ENCODE measurements at places on chromosomes 7 and 10.

GRCh38 chr7:5349005-5349380 lies 66.2 kb downstream of the SLC29A4 start:
- no peak for DNase-seq

DNA sequence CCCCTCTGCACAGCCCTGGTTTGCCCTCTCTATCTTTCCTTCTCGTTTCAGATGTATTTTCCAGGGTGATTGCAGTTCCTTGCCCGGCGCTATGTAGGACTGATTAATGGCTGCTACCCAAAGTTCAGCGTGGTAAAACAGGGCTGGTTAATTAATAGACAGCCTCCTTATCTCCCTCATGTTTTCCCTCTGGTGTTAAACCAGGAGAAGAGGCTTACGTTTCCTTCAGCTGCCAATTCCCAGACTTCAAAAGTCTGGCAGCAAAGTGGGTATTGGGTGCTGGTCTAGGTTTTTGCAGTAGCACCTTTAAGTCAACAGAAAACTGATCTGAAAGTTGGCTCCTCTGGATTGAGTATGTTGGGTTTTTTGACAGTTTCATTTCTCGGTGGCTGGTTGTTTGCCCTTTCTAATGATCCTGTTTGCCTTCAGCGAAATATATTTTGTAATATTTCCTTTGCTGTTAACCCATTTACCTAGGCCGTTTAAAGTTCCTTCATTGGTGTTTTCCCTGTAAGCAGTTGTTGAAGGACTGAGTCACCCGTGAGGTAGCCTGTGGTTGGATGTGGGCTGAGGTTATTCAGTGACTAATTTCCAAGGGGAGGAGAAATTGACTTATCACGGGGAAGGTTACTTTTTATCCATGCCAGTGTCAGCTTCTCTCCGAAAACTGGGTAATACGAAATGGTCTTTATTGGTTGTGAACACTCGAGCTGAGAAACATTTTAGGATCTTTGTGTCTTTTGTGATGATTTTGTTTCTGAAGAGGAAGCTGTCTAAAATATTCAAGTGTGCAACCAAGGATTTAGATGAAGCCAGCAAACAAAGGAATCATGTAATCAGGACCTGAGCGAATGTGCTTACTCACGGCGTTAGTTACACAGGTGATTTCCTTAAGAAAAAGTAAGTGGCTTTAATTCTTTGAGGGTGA lies 257.2 kb downstream of the KIAA1217 start:
- DNase-seq, result no peak

DNA sequence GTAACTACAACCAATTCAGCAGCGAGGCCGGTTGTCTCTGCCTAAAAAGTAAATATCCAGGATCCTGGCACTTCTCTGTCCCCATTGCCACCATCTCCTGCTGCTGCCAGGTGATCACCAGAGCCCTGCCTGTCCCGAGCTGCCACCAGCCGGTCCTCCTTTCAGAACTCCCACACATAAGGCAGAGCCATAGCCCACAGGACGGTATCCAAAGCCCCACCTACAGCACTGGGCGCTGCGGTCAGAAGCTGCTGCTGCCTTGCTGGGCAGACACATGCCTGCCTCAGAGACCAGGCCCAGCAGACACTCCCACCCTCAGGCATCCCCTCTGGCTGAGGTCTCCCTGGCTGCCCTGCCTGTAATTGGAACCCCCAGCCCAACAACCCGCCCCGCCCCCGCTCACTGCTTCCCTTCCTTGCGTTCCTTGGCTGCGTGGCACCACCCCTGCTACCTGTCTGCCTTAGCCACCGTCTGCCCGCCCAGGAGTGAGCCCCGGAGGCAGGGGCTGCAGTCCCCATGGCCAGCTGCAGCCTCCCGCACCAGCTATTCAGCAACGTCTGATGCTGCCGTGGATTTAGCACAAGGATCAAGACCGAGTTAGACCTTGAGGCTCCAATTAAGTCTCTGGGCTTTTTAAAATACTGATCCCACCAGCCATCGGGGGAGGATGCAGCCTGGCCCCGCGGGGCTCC lies 100.7 kb downstream of the CYTH3 start:
- no peak for DNase-seq

GRCh38 chr7:31475368-31475767 lies 38.5 kb upstream of the ITPRID1 start:
- DNase-seq, result no peak

- no peak for DNase-seq
Observed at GRCh38 chr7:45132708-45133320, 21.3 kb upstream of the TBRG4 start.

Measured in stimulated activated CD4-positive, alpha-beta T cell treated with anti-CD3 and anti-CD28 coated beads, Interleukin-1b, Interleukin-23, amount 100 ng/mL, for 1 hour (primary cell).